ENCODE measurements at places on chromosomes 7 and 10.

- DNase-seq, result no peak
Measured at GRCh38 chr7:158407581-158408317, 179.9 kb downstream of the PTPRN2 start.

- DNase-seq, result no peak
Measured at GRCh38 chr7:23928418-23928775, 218.4 kb downstream of the STK31 start.

DNA sequence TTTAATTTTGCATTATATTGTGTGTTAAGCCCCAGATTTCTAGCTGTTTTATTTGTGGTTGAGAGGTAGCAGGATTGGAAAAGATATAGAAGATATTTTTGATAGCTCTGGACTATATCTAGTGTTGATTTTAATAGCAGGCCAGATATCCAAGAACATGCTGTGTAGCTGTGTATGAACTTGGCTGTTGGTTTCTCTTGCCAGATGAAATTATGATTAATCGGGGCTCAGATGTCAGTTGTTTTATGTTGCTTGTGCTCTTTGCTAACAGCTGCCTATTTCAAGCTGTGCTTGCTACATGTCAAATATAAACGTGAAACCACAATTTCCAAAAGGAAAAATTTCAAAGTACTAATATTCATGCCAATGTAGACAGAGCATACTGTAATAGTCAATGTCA is 141.1 kb downstream of the GRM3 start:
- DNase-seq, result no peak

- no peak for DNase-seq
Measured at GRCh38 chr7:138935465-138936011, 45.7 kb downstream of the KIAA1549 start.

DNA sequence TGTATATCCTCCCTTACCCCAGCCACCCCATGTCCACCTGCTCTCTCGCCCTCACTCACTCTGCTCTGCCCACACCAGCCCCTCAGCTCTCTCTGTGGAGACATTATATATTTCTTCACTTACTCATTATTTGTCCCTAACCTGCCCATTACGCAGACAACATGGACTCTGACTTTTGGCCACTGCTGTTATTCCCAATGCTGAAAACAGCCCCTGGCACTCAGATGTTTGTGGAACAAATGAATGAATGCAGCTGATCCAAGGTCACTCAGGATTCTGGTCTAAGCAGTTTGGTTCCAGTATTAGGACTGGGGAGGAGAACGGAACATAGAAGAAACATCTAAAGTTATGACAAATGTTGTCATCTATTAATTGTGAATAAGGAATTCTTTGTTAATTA is 26.7 kb downstream of the GNA12 start:
- no peak for DNase-seq

- no peak for DNase-seq
Measured at GRCh38 chr7:24441314-24442027, 131.8 kb upstream of the PALS2 start.

- DNase-seq, result no peak
Measured at GRCh38 chr7:112124061-112124766, 82.0 kb downstream of the DOCK4 start.

GRCh38 chr7:103689255-103689654 is 243.2 kb upstream of the SLC26A5 start:
- no peak for DNase-seq

DNA sequence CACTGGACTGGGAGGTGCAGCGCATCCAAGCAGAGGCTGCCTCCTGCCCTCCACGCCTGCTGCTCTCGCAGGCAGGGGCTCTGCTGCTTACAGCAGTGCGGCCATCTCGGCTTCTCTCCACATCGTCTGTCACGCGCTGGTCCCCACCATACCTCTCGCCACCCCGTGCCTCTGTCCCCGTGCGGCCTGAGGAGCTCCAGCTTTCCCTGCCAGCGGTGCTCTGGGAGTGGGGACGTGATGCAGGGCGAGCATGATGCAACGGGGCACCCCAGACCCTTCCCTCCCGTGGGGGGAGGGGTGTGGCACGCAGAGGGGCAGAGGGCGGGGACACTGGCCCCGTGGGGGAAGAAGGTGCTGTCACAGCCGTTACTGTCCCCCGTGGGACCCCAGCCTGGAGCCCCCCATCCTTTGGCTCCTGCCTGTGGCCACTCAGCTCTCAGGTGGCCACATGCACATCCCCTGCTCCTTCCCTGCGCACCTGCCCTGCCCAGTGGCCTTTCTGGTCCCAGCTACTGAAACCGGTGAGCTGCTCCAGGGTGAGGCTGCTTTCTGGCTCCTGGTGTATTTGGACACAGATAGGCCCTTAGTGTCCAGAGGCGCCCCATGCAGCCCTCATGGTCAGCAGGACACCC is 9.0 kb downstream of the GET4 start:
- no peak for DNase-seq

GRCh38 chr10:113538151-113538550 is 14.7 kb upstream of the HABP2 start:
- DNase-seq, result no peak

- no peak for DNase-seq
Measured at GRCh38 chr10:129742742-129743550, 221.1 kb downstream of the EBF3 start.

DNA sequence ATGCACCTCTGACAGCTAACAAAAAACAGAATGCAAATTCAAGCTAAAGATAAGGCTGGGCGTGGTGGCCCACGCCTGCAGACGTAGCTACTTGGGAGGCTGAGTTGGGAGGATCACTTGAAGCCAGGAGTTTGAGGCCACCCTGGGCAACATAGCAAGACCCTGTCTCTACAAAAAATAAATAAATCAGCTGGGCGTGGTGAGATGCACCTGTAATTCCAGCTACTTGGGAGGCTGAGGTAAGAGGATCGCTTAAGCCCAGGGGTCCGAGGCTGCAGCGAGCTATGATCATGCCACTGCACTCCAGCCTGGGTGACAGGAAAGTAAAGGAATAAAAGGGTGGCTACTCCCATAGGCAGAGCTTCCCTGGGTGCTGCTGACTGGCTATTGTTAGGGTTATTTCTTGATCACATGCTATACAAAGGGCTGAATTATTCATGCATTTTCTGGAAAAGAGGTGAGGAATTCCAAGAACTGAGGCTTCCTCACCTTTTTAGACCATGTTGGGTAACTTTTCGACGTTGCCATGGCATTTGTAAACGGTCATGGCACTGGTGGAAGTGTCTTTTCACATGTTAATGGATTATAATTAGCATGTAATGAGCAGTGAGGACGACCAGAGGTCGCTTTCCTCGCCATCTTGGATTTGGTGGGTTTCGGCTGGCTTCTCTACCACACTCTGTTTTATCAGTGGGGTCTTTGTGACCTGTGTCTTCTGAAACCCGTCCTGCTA is 6.9 kb upstream of the PSMG3 start:
- DNase-seq, result no peak

GRCh38 chr10:60340973-60341372 is 48.7 kb downstream of the ANK3 start:
- DNase-seq, result no peak

GRCh38 chr10:120162471-120162870 is 269.9 kb downstream of the SEC23IP start:
- DNase-seq, result no peak

GRCh38 chr7:27430105-27430504 is 187.5 kb downstream of the EVX1 start:
- DNase-seq, result no peak

DNA sequence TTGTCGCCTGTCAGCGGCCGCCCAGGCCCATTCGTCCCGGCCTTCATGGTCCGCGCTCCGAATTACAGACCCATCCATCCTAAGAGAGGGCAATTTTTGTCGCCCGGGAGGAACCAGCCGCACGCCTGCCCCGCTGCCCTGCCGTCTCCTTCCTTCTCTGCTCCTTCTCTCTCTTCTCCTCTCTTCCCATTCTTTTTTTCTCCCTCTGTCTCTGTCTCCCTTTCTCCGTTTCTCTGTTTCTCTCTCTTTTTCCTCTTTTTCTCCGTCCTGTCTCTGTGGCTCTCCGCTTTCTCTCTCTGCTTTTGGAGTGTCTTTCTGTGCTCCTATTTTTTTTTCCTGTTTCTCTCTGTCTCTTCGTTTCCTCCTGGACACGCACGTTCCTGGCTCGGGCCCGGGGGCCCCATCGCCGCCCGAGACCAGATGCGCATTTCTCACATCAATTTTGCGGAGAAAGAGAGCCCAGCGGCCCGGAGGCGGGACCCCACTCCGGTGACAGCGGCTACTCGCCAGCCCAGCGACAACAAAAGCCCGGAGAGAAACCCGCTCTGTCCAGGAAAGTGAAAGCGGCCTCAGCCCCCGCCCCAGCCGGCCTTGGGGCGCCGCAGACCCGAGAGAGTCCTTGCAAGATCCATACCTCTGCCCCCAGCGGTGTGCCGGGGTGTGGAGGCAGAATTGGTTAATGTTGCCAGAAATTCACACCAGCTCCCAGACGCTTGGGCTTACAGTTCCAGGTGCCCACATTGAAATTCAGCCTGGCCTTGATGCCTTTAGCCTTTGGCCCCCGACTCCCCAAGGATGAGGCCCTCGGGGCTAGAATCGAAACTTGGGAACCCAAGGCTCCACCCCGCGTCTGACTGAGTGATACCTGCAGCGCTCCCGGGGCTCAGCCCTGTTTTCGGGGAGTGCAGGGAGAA is 4.1 kb downstream of the LBX1 start:
- no peak for DNase-seq

DNA sequence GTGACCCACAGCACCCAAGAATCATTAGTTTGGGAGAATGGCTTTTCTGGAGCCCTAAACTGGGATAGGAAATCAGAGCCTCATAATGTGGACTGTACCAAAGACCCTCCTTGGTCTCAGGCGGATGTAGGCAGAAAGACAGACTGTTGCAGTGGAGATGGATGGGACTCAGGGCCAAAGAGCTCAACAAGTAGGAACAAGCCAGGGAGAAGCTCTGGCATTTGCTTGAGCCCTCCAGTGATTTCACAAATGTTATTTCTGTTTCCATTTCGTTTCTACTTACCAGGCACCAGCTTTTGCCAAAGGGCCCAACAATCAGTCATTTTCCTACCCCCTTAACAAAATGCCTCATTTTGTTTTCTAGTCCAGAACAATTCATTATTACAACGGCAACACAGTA is 762.7 kb downstream of the KCNMA1 start:
- no peak for DNase-seq

- DNase-seq, result no peak
Measured at GRCh38 chr7:139992353-139993044, 70.3 kb downstream of the PARP12 start.

GRCh38 chr7:31004393-31004792 is 40.6 kb downstream of the GHRHR start:
- DNase-seq, result no peak

DNA sequence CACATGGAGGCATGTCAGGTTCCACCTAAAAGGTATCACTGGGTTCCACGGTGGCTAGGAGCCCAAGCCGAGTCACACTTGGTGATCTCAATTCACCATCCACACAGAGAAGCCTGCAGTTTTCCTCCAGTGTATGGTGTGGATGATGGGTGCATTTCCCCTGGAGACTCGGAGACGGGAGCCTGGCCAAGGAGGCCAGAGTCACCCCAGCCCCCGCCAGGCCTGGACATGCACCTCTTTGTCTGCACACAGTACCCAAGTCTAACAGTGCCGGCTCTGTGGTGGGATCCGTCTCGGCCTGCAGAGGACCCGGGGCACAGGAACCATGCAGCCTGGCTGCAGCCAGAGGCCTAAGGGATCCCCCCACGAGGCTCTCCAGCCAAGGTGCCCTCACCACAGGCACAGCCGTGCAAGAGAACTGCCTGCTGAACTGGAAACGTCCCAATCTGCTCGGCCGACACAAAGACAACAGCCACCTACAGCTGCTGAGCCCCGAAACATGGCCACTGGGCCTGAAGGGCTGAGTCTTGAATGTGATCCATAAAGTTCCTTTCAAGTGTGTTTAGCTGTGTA is 75.2 kb downstream of the DIP2C start:
- DNase-seq, result no peak

- no peak for DNase-seq
Measured at GRCh38 chr7:46613116-46613515, 692.0 kb upstream of the IGFBP3 start.

DNA sequence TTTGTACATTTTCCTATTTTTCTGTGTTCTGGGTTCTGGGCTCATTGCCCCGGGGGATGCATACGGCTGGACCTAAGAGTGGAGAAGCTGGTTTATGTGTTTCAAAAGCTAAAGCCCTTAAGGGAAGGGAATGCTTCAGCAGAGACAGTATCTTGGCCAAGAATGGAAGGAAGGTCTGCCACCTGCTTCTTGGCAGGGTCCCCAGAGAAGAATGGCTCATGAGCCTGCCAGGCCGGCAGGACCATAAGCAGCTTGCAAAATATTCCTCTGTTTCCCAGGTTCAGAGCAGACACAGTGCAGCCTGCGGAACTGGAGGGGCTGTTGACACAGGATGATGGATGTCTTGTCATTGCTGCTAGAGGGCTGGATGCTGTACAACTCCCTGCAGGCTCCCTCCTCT is 7.8 kb upstream of the ABHD11 start:
- no peak for DNase-seq

DNA sequence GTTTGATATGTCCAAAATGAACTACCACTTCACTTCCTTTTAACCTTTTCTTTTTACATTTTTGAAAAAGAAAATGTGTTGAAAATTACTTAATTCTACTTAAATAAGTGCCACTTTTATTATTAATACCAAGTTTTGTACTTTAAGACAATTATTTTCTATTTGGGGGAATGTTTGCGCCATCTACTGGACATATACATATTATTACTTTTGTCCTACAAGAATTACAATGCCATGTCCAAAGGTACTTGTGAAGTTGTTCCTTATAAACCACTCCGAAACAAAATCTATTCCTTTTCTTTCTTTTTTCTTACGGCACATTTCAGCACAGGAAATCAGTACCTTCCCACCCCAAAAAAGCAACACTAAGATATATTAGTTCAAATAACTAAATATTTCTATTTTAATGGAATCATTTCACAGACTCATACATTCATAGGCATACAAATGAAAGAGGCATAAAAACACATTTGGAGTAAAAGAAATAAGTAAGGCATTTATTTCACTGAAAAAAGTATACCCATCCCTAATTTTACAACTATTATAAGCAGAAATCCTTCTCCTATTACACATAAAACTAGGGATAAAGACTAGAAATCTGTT is 169.9 kb downstream of the RNF133 start:
- no peak for DNase-seq

DNA sequence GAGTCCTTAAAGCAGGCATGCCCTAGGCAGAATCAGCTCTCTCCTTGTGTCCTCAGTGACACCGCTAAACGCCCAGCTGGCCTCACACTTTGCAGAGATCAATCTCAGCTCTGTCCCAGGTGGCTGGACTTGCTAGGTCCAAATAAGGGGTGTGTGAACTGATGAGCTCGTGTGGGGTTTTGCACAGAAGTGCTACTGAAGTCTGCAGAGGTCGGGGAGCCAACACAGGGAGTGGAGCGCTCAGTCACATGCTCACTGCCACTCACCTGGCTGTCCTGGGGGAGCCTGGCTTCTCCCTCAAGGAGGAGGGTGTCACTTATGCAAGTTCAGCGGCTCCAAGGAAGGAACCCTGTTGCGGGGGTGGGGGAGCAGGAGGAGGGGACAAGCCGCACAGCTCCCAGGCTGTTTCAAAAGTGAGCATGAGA is 2.0 kb downstream of the ELN start:
- no peak for DNase-seq

GRCh38 chr7:151018421-151019129 is 5.7 kb downstream of the ATG9B start:
- no peak for DNase-seq

GRCh38 chr10:76124280-76124679 is 692.9 kb downstream of the LRMDA start:
- DNase-seq, result no peak

- no peak for DNase-seq
Measured at GRCh38 chr10:1308962-1309616, 252.9 kb downstream of the WDR37 start.

Measured in stimulated activated CD8-positive, alpha-beta memory T cell treated with anti-CD3 and anti-CD28 coated beads, Interleukin-15, amount 100 ng/mL, for 1 hour (primary cell).